Activated naive CD4-positive, alpha-beta T cell (primary cell): ENCODE measurements at places on chromosomes 5 and 9.

GRCh38 chr5:148778882-148779281 lies 47.5 kb upstream of the ADRB2 start:
- DNase-seq = no peak

GRCh38 chr5:123881759-123882244 lies 369.8 kb downstream of the CSNK1G3 start:
- DNase-seq = no peak

GRCh38 chr9:73667749-73668148 lies 516.1 kb downstream of the ANXA1 start:
- no peak for DNase-seq

- peak; percentile 58 for DNase-seq
Measured at GRCh38 chr9:122122903-122123632, 30.0 kb upstream of the TTLL11 start.

DNA sequence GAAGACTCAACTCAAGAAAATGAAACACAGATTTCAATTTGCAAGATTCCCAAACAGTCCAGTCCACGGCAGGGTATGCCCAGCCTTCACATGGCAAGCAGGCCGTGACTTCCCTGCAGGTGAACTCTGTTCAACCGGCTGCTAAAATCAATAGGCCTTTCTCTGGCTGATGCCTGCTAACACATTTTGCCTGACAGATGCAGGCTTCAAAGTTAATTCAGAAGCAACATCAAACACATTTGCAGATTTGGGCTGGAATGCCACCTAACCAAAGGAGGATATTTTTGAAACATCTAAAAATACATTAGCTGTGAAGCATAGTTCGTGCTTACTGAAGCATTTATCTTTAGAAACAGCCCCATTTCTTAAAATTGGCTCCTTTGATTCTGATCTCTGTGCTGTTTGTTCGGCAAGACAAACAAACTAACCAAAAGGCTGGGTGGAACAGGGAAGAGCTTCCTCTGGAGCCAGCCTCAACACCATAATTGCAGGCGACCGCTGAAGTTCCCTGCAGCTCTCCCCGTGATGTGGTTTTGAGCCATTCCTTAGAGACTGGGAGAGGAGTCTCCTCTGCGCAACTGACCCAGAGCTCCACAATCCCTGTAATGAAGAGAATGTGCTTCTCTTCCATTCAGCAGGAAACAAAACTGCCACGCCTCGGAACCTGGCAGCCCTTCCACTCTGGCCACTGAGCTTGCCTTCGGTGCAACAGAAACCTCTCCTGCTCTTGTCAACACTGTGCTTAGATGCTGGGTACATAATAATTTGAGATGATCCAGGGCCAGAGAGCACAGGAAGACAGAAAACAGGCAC lies 126.5 kb downstream of the MYO10 start:
- no peak for DNase-seq

DNA sequence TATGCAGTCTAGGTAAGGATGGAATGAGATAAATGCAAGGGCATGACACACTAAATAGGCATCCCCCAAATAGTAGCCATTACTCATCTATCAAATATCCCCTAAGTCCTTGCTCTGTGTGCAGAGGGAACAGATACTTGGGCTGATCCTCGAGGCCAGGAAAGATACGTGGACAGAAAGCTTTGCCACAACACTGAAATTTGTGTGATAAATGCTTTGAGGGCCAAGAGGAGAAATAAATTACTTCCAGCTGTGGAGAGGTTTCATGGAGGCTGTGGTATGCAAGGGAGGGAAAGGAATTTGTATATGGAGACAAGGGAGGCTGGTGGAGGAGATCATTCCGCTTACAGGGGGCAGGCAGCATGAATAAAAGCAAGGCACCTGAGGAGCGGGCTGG lies 18.5 kb downstream of the ATOX1 start:
- DNase-seq = no peak

DNA sequence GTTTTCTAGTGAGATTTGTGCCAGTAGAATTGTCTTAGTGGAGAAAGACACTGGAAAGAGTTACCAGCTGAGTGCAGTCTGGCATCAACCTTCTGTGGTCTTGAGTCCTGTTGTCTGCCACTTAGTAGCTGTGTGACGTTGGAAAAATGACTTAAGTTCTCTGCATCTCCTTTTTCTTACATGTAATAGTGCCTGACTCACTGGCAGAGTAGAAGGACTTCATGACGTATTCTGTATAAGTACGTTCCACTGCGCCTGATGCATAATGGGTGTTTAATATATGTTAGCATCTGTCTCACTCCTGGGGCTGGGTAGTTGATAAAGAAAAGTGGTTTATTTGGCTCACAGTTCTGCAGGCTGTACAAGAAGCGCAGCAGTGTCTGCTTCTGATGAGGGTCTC lies 144.8 kb downstream of the ST8SIA4 start:
- no peak for DNase-seq

- DNase-seq = no peak
Measured at GRCh38 chr5:133818031-133818431, 150.4 kb downstream of the C5orf15 start.

DNA sequence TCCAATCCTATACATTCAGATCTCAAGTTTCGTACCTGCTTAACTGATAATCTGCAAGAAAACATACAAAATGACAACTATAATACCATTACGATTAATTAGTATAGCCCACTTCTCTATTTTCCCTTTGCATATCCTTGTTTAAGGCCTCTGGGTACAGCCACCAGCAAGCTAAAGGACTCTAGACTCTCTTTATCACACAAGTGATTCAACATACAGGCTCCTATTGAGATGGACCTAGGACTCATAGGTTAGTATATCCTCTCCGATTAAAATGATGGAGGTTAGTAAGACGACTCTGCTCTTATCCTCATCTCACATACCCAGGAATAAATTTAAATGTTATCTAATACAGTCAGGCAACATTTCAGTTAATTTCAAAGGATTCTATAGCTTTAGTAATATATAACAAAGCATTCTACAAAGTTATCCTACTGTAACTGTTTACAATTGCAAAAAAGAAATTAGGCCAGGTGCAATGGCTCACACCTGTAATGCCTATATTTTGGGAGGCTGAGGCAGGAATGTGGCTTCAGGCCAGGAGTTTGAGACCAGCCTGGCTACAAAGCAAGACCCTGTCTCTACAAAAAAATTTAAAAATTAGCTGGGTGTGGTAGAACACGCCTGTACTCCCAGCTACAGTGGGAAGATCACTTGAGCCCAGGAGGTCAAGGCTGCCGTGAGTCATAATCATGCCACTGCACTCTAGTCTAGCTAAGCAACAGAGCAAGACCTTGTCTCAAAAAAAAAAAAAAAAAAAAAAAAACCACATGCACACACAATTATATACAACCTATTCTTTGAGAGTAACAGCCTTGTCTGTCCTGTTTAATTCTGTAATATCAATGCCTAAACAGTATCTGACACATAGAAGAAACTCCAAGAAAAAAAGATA lies 15.4 kb downstream of the HAUS6 start:
- DNase-seq = no peak

DNA sequence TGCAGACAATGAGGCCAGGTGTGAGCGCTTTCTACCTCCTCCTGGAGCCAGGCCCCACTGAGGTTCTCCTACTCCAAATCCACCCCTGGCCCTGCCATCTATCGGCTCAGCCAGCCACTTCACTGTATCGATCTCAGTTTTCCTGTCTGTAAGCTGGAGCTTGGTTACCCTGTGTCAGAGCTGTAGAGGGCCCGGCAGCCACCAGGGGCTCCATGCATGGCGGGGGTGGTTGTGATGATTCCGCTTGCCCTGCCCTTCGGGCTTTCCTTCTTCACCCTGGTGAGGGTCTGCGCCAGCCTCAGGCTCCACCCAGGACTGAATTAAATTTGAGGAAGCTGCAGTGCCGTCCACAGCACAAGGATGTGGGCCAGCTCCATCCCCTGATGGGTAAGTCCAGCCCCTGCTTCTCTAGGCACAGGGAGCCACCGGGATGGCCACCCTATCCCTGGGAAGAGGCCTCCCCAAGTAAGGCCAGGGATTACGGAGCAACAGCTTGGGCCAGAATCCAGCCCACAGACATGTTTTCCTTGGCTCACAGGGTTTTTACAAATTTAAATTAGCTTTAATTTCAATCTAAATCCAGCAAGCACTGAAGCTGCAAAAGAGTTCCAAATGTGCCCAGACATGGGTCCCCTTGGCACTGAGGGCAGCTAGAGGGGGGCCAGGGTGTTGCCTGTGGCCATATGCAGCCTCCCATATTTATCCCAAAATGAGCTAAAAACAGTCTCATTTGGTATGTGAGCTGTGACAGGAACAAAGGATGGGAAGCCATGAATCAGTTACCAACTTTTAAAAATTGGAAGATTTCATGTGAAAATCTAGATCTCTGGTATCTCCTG lies 89.1 kb upstream of the FBXW11 start:
- no peak for DNase-seq

DNA sequence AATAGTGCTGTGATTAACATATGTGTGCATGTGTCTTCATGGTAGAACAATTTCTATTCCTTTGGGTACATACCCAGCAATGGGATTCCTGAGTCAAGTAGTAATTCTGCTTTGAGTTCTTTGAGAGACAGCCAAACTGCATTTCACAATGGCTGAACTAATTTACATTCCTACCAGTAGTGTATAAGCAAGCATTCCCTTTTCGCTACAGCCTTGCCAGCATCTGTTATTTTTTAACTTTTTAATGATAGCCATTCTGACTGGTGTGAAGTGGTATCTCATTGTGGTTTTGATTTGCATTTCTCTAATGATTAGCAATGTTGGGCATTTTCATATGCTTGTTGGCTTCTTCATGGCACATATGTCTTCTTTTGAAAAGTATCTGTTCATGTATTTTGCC lies 308.5 kb downstream of the ARRDC3 start:
- no peak for DNase-seq
